ENCODE measurements at places on chromosomes 5 and 9. TPM values are rescaled to one million over a fixed set of nuclear protein-coding genes. Genes with fewer than 3 reads are reported as not detected.
A peak's percentile ranks its signal among the peaks of the same experiment; 100 is the strongest.

DNA sequence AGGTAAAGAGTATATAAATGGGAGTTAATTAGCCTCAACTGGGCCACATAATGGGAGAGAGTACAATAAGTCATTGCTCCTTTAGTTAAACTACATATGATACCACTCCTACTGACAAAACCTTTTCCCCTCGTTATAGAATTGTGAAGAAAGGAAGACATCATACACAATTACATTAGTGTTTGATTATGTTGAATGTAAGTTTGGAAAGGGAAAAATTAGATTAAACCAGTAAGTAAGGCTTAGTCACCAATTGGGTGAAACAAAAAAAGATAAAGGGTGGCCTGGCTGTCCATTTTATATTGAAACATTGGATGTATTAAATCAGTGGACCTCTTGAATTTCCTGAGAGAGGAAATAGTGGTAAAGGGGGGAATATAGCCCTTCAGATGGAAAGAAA, 464.3 kb upstream of the PAPPA start:
- H3K4me3 ChIP-seq: no peak overlapping the region
- H3K27ac ChIP-seq: no peak overlapping the region
- no peaks in the 10 kb centered on the region for H3K36me3 ChIP-seq
- H3K27me3 ChIP-seq: no peaks in the 10 kb centered on the region
- H3K4me1 ChIP-seq: no peaks in the 10 kb centered on the region

- peaks cover 4% of the 10 kb centered on the region for H3K27me3 ChIP-seq
- peaks cover 16% of the 10 kb centered on the region for H3K4me1 ChIP-seq
- H3K4me3 ChIP-seq: no peak overlapping the region
- H3K27ac ChIP-seq: no peak overlapping the region
- H3K36me3 ChIP-seq: no peaks in the 10 kb centered on the region
- DNase-seq: no peak
Measured at GRCh38 chr9:96219026-96219899, 82.7 kb downstream of the HSD17B3 start.

DNA sequence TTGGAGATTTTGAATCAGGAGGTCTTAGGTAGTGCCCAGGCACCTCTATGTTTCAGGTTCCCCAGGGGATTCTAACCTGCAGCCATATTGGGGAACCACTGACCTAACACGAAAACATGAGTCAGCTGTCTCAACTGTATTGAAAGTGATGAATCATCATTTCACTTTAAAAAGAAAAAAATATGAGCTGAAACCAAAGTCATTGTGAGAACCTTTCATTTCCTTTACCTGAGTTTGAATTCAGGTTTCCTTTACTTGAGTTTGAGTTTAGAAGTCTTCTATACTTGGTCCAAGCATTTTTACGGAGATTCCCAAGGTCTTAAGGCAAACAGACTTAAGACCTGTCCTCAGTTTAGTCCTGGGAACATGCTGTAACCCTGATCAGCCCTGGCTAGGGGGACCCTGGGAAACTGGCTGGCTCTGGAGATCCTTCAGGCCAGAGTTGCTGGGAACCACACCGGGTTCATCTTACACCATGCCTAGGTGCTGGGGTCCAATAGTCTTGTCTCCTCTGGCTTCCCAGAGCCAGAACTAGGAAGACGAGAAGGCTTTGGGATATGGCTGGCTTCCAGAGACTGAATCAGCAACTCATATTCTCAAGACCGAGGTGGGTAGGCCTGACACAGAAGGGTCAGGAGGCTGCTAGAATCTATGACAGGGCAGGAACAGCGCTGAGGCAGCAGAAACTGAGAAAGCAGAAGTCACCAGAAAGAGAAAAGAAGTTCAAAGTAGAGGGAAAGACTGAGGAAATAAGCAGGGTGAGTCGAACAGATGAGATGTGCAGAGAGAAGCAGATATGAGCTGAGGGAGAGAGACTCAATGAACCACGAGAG, 16.4 kb upstream of the PDCD1LG2 start:
- peaks cover 7% of the 10 kb centered on the region for H3K4me1 ChIP-seq
- H3K27ac ChIP-seq: no peak overlapping the region
- H3K4me3 ChIP-seq: peak overlapping the region; percentile 28
- H3K36me3 ChIP-seq: no peaks in the 10 kb centered on the region

DNA sequence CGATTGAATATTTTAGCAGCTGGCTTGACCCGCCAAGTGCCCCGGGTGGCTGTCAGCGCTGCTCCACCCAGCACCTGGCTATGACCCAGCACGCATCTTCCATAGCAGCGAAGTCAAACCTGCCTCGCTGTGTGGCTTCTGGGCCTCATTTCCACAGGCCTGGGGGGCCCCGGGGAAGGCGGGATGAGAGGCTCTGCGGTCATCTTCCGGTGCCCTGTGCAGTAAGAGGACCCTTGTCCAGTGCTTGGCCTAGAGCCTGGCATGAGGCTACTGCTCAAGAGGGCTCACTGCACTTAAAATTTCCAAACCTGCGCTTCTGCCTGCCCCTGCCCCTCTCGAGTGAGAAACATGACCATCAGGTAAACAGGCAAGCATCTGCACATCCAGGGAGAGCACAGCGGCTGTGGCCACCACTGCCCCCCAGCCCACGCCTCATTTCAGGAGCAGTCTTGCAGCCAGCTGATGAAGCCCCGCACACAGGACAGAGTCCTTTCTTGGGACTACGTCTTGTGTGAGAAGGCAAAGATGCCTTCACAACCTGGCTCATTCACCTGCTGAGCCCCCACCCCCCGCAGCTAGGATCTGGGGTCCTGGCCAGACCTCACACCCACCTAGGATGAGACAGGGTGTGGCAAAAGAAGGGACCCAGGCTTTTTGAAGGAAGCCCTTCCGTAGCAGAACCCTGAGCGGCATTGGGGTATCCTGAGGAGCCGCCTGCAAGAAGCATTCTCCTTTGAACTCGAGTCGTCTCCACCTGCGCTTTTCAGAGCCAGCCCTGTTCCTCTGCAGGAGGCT, 69.5 kb upstream of the UNC5A start:
- no peak for DNase-seq
- peaks cover 19% of the 10 kb centered on the region for H3K4me1 ChIP-seq
- H3K27ac ChIP-seq: no peak overlapping the region
- H3K4me3 ChIP-seq: no peak overlapping the region

The WDR31 gene
- total RNA-seq: 0.22 TPM

GRCh38 chr9:69744688-69745380, 15.0 kb downstream of the PTAR1 start:
- no peak for DNase-seq
- no peak overlapping the region for H3K27ac ChIP-seq
- H3K36me3 ChIP-seq: peaks cover 41% of the 10 kb centered on the region
- H3K27me3 ChIP-seq: no peaks in the 10 kb centered on the region

DNA sequence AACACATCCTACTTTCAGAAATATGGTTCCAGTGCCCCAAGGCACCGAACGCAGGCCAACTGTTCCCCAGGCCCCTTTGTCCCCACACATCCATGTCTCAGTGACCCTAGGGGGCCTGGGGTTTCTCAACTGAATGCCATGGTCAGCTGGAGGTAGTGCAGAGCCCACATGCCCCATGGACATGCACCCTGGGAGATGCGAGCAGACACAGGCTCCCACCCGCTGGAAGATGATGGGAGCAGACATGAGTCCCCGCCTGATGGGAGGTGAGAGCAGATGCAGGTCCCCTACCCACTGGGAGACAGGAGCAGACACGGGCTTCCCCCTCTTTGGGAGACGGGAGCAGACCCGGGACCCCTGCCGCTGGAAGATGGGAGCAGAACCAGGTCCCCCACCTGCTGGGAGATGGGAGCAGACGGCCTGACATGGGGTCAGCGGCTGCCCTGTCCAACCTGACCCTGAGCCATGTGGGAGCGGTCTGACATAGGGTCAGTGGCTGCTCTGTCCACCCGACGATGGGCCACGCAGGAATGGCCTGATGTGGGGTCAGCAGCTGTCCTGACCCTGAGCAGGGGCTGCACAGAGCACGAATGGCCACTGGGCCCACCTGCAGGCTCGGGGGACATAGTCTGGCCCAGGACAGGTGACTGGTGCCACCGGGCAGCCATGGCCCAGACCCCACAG, 18.4 kb downstream of the ZDHHC11B start:
- H3K27ac ChIP-seq: no peak overlapping the region
- H3K4me1 ChIP-seq: no peaks in the 10 kb centered on the region
- no peaks in the 10 kb centered on the region for H3K27me3 ChIP-seq

- H3K27ac ChIP-seq: no peak overlapping the region
- peaks cover 37% of the 10 kb centered on the region for H3K36me3 ChIP-seq
- no peaks in the 10 kb centered on the region for H3K27me3 ChIP-seq
- H3K4me3 ChIP-seq: no peak overlapping the region
Measured at GRCh38 chr5:157535042-157535865, 40.3 kb downstream of the ADAM19 start.

DNA sequence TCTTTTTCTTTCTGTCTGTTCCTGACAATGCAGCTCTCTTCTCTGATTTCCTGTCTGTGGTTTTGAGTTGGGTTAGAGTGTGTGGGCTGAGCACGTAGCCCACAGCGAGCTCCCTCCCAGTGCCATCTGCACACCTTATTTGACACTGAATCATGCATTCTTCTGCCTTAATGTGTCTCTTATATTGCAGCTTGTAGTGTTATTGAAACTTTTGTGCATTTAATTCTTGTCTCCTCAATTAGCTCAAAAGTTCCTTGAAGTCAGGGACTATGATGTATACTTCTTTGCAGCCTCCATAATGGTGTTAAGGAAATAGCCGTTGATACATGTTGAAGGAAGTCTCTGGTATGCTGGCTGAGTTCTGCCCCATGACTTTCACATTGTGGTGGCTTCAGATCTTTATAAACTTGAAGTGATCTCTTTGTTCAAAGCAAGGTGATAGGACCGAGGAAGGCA, 576.2 kb upstream of the CLINT1 start:
- H3K27me3 ChIP-seq: no peaks in the 10 kb centered on the region
- DNase-seq: peak; percentile 66
- no peak overlapping the region for H3K27ac ChIP-seq
- H3K4me3 ChIP-seq: peak overlapping the region; percentile 52

The SLC1A1 gene
- total RNA-seq: 0.76 TPM

The GCNT1 gene
- total RNA-seq: 10.4 TPM

GRCh38 chr5:56815658-56816545, 553 bp downstream of the MAP3K1 start:
- peaks cover 3% of the 10 kb centered on the region for H3K36me3 ChIP-seq
- H3K4me1 ChIP-seq: peaks cover 33% of the 10 kb centered on the region
- peak overlapping the region; percentile 98 for H3K4me3 ChIP-seq
- peak; percentile 62 for DNase-seq
- no peaks in the 10 kb centered on the region for H3K27me3 ChIP-seq

DNA sequence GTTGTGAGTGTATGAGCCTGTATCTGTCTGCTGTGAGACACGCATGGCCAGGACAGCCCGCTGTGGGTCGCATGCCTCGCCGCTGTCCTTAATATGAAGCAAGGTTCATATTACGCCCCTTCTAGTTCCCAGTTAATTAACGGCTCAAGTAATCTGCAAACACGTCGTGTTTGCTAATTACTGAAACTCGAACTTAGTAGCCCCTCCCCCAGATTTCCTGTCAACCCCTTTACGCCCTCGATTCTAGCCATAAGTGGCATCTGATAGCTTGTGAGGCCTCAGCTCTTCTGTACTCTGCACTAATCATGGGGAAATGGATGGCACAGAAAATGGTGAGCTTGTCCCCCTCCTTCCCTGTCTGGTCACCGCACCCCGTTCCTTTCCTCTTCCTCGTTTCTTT, 116.9 kb upstream of the OTULINL start:
- H3K36me3 ChIP-seq: no peaks in the 10 kb centered on the region
- no peak overlapping the region for H3K27ac ChIP-seq
- DNase-seq: no peak
- no peaks in the 10 kb centered on the region for H3K27me3 ChIP-seq
- H3K4me3 ChIP-seq: no peak overlapping the region

DNA sequence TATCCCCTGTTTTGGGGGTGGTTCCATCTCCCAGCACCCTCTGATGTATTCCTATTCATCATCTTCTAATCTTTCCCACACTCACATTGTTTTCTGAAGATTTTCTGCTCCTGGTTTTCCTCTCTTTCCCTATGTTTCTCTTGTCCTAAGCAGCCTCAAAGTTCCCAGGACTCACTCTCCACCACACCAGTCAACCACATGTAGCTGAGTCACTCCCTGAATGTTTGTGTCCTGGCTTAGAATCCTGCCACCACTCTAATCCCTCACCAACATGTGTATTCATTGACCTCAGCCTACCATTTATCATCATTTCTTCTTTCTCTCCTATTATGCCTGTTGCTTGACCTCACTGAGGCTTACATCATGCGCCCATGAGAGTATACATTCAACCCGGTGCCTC, 282.4 kb upstream of the ADAMTS16 start:
- no peak overlapping the region for H3K27ac ChIP-seq
- no peaks in the 10 kb centered on the region for H3K36me3 ChIP-seq
- H3K4me1 ChIP-seq: no peaks in the 10 kb centered on the region
- DNase-seq: no peak

The CDO1 gene
- total RNA-seq: 1.7 TPM

- H3K27me3 ChIP-seq: no peaks in the 10 kb centered on the region
- no peak for DNase-seq
- no peak overlapping the region for H3K4me3 ChIP-seq
- no peaks in the 10 kb centered on the region for H3K4me1 ChIP-seq
Measured at GRCh38 chr5:132877938-132878337, 4.5 kb downstream of the LEAP2 start.

The PFN3 gene
- not detected for total RNA-seq
